ENCODE measurements at places on chromosomes 13 and 19. TPM values are rescaled to one million over a fixed set of nuclear protein-coding genes. Genes with fewer than 3 reads are reported as not detected.

GRCh38 chr13:29969286-29969685 is 118.9 kb upstream of the UBL3 start:
- no peaks in the 10 kb centered on the region for H3K4me1 ChIP-seq
- peaks cover 4% of the 10 kb centered on the region for H3K36me3 ChIP-seq
- peaks cover 2% of the 10 kb centered on the region for H3K27me3 ChIP-seq
- no peak overlapping the region for H3K4me3 ChIP-seq
- H3K27ac ChIP-seq: no peak overlapping the region

GRCh38 chr19:40278361-40279035 is 6.6 kb downstream of the AKT2 start:
- DNase-seq: no peak
- H3K4me1 ChIP-seq: peaks cover 6% of the 10 kb centered on the region
- H3K27ac ChIP-seq: no peak overlapping the region

GRCh38 chr19:50003810-50004419 is 21.3 kb downstream of the VRK3 start:
- no peak overlapping the region for H3K27ac ChIP-seq

- peaks cover 17% of the 10 kb centered on the region for H3K36me3 ChIP-seq
- H3K27ac ChIP-seq: no peak overlapping the region
- peak overlapping the region; percentile 90 for H3K4me3 ChIP-seq
- peaks cover 29% of the 10 kb centered on the region for H3K4me1 ChIP-seq
- peak; percentile 45 for DNase-seq
Measured at GRCh38 chr19:17555929-17556813, 722 bp downstream of the COLGALT1 start.

- peaks cover 19% of the 10 kb centered on the region for H3K36me3 ChIP-seq
- no peak for DNase-seq
- H3K4me3 ChIP-seq: peak overlapping the region; percentile 96
- H3K4me1 ChIP-seq: peaks cover 11% of the 10 kb centered on the region
Measured at GRCh38 chr19:19642506-19643157, 825 bp downstream of the GMIP start.

- no peak overlapping the region for H3K4me3 ChIP-seq
- H3K27ac ChIP-seq: no peak overlapping the region
- DNase-seq: no peak
- no peaks in the 10 kb centered on the region for H3K4me1 ChIP-seq
Measured at GRCh38 chr13:26095846-26096610, 44.2 kb upstream of the SHISA2 start.

DNA sequence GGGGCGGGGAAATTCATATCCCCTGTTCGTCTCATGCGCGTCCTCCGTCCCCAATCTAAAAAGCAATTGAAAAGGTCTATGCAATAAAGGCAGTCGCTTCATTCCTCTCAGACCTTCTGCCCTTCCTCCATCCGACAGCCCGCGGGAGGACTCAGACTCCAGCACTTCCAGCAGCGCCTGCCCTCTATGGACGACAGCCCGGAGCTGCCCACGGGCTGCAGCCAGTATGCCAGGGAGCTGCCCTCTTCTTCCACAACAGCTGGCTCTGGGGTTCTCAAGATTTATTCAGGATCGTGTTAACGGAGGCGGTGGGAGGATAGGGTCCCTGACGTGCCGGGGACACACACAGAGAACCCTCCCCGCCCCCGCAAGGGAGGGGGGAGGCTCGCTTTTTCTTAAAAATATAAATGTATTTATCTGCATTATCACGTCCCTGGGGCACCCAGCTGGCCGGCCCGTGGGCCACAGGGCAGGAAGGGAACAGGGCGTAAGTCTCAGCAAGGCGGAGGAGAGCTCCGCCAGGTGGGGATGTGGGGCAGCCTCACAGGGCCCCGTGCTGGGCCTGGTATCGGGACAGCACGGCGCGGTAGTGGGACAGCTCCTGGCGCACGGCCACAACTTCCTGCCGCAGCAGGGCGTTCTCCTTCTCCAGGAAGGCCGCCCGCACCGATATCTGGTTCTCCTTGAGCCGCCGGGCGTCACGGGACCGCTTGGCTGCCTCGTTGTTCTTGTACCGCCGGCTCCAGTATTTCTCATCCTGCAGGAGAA is 6.7 kb downstream of the DBP start:
- H3K27me3 ChIP-seq: peaks cover 17% of the 10 kb centered on the region
- peaks cover 7% of the 10 kb centered on the region for H3K4me1 ChIP-seq
- peak; percentile 61 for DNase-seq
- no peaks in the 10 kb centered on the region for H3K36me3 ChIP-seq
- H3K27ac ChIP-seq: peak overlapping the region; percentile 83

- no peak overlapping the region for H3K4me3 ChIP-seq
- H3K27me3 ChIP-seq: no peaks in the 10 kb centered on the region
- H3K36me3 ChIP-seq: no peaks in the 10 kb centered on the region
Measured at GRCh38 chr13:96065849-96066248, 12.6 kb upstream of the UGGT2 start.

DNA sequence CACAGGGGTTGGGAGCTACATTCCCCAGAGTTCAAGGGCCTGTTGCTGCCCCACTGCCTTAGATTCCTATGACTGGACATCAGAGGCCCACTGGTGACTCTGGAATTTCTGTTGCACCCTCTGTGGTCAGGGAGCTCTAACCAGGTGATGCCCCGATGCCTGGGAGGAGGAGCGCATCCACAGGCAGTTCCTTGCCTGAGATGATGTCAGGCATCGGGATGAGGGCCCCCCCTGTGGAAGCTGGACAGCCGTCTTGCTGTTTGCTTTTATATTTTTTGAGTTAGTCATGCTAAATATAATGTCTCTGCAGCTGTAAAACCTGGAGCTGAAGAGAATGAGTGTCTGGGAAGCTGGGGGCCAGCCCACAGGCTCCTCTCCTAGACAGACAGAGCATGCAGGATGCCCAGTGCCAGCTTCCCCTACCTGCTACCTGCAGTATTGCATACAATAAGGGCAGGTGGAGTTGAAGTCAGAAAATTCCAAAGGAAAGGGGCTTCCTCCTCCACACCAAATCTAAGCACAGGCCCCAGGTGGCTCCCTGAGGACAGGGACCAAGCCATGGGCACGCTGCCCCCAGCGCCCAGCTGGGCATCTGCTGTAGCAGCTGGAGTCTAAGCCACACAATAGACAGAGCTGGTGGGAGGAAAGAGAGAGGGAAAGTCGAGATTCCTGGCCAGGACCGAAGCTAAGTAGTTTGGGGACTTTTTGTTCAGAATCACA is 16.2 kb downstream of the COL4A2 start:
- peaks cover 24% of the 10 kb centered on the region for H3K27me3 ChIP-seq
- peak overlapping the region; percentile 87 for H3K27ac ChIP-seq
- no peak for DNase-seq
- H3K4me3 ChIP-seq: peak overlapping the region; percentile 57
- H3K4me1 ChIP-seq: peaks cover 91% of the 10 kb centered on the region
- peaks cover 65% of the 10 kb centered on the region for H3K36me3 ChIP-seq

DNA sequence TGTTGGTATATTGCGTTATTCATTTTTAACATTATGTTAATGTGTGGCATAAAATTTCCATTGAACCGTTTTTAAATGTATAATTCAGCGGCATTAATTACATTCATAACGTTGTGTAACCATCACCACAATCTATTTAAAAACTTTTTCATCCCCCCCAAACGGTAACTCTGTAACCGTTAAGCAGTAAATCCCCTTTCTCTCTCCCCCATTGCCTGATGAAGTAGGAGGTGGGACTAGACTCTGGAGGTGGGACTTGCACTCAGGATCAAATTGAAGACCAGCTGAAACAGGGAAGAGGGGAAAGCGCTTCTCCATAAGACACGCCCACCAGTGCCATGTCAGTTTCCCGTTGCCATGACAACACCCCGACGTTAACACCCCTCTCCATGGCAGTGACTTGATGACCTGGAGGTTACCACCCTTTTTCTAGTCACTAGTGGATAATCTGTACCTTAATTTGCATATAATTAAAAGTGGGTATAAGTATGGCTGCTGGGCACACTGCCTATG is 16.8 kb downstream of the CLEC11A start:
- H3K4me1 ChIP-seq: no peaks in the 10 kb centered on the region
- peaks cover 7% of the 10 kb centered on the region for H3K27me3 ChIP-seq
- no peak overlapping the region for H3K4me3 ChIP-seq
- peaks cover 13% of the 10 kb centered on the region for H3K36me3 ChIP-seq
- no peak for DNase-seq

GRCh38 chr19:51402117-51402516 is 11.7 kb upstream of the C19orf84 start:
- no peaks in the 10 kb centered on the region for H3K4me1 ChIP-seq
- no peak overlapping the region for H3K4me3 ChIP-seq
- DNase-seq: no peak
- H3K36me3 ChIP-seq: peaks cover 18% of the 10 kb centered on the region
- H3K27ac ChIP-seq: no peak overlapping the region
- H3K27me3 ChIP-seq: peaks cover 3% of the 10 kb centered on the region

GRCh38 chr13:27920677-27921420 is 1.0 kb downstream of the PDX1 start:
- peak overlapping the region; percentile 73 for H3K4me3 ChIP-seq
- peaks cover 28% of the 10 kb centered on the region for H3K27me3 ChIP-seq
- peak overlapping the region; percentile 52 for H3K27ac ChIP-seq
- DNase-seq: peak; percentile 53

DNA sequence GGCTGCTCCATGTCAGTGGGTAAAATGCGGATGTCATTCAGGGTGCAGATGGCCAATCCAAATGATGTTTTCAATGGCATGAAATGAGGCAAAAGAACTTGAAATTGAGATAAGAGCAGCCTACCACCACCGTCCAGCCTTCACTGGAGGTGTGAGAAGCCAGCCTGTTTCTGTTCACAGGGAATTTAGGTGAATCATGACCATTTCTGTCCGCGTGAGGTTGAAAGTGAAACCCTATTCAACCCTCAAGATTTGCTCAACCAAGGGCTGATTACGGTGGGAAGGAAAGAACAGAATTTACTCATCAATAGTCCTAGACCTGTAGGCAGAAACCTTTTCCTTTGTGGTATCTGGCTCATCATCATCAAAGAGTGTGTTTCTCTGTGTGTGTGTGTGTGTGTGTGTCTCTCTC is 370.7 kb downstream of the COG6 start:
- H3K27ac ChIP-seq: no peak overlapping the region
- no peak for DNase-seq
- H3K36me3 ChIP-seq: no peaks in the 10 kb centered on the region

DNA sequence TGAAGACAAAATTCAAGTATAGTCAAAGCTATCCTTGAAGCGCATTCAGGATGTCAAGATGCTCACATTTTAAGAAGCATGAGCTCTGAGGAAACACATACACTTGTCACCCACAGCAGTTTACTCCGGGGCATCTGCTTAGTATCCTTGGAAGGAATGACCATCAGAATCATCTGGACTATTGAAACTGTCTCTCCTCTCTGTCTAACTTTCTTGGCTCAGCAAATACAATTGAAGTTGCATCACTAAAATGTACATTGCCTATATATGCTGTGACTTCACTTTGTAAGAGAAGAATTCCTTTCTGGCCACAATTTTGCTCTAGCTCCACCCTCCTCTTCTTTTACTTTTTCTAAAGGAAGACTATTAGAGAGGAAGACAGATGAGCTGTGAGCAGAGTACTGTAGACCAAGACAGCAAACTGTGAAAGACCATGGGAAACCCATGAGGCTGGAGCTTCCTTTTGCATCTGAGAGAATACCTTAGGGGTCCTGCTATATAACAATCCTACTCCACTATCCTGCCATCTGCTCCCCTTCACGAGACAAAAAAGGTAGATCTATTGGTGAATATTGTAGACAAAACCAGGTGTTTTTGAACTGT is 906.3 kb downstream of the PCDH9 start:
- H3K4me1 ChIP-seq: no peaks in the 10 kb centered on the region
- H3K4me3 ChIP-seq: no peak overlapping the region
- no peaks in the 10 kb centered on the region for H3K27me3 ChIP-seq
- DNase-seq: no peak

SIGLEC14 gene
- 0.21 TPM for total RNA-seq

ZNF493 gene
- 16.2 TPM for total RNA-seq

SIGLEC5 gene
- not detected for total RNA-seq

IL12RB1 gene
- not detected for total RNA-seq

GAPDHS gene
- total RNA-seq: not detected

CABP5 gene
- total RNA-seq: not detected

ADM5 gene
- total RNA-seq: 5.3 TPM

LRFN3 gene
- total RNA-seq: 53.4 TPM

All from endothelial cell (in vitro differentiated cells).